ENCODE measurements at places on chromosomes 7 and 10.

GRCh38 chr10:29669149-29669548 is 34.4 kb upstream of the SVIL start:
- no peak for DNase-seq

GRCh38 chr10:46077141-46077554 is 31.1 kb upstream of the MSMB start:
- peak; percentile 49 for DNase-seq

DNA sequence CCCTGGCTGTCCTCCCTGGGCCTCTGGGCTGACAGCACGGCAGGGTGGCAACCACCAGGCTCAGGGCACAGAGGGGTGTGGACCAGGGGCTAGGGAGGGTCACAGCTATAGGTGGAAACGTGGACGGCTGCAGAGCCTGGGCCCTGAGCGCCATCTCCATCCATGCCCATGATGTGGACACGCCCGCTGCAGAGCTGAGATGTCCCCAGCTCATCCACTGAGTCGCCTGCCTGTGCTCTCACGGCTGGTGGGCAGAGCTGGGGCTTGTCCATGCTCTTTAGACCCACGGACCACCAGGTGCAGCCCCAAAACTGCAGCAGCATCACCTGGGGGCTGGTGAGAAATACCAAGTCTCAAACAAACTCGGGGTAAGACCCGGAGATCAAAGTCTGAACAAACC is 16.1 kb downstream of the TECPR1 start:
- DNase-seq, result no peak

DNA sequence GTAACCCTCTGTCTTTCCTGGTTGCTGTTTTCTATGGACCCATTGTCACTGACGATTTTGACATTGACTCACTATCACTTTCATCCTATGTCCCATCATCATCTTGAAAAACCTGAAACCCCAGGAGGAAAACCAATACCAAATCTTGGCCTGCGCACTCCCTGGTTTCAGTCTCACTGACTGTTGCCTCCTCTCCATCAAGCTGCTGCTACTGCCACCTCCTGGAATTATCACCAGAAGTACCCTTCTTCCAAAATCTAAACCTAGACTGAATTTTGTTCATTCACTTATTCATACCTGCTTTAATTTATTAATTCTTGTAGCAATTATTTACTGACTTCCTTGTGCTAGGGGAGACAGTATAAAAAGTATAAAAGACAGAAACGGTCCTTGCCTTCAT is 44.5 kb upstream of the ACBD5 start:
- DNase-seq, result peak; percentile 9

- DNase-seq, result no peak
Measured at GRCh38 chr10:86988520-86988919, 20.2 kb downstream of the ADIRF start.

DNA sequence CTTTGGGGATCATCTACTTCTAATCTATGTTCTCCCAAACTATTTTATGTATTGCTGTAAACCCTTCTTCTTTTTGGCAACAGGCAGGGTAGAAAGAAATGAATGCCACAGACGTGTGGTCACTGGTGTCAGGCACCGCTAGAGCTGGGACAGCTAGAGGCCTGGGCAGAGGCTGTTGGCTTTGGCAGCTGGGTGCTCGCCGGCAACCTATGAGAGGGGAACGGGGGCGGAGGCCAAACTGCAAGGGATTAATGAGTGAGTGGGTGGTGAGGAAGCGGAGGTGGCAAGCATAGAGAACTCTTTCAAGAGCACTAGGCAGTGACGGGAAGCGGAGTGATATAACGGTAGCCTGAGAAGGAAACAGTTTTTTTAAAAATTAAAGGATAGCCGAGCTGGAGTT is 78.5 kb downstream of the CREB5 start:
- no peak for DNase-seq

DNA sequence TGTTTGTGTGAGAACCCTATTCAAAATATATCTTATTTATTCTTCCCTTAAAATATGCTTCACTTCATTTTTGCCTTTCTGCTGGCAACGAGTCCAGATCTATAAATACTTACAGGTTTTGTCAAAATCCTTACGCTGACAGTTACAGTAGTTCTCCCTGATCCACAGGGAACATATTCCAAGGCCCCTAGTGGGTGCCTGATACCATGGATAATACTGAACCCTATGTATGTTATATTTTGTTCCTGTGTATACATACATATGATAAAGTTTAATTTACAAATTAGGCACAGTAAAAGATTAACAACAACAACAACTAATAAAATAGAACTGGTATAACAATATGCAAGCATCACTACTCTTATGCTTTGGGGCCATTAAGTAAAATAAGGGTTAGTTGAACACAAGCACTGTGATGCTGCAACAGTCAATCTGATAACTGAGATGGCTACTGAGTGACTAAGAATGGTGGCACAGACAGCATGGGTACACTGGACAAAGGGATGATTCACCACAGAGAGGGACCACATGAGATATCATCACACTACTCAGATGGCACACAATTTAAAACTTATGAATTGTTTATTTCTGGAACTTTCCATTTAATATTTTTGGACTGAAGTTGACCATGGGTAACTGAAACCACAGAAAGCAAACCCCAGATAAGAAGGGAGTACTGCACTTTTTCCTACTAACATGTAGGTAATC is 29.4 kb upstream of the PCGF5 start:
- peak; percentile 48 for DNase-seq

GRCh38 chr10:18759575-18759974 is 100.3 kb downstream of the ARL5B start:
- no peak for DNase-seq

DNA sequence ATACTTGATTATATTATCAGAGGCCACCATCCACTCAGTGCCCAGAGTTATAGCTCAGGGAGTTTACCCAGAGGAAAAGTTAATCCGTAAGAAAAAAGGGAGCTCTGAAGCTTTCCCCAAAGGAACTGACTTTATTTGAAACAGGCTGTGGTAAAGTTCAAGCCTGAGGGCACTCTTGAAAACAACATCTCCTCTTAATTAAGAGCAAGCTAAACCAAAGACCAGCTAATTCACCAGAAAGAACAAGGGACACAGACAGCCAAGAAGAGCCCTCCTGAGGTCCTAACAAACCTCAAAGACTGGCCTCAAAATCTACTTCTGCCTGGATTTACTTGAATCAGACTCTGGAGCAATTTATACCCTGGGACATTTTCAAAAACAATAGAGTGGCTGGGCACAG is 159.6 kb upstream of the CHST15 start:
- no peak for DNase-seq

DNA sequence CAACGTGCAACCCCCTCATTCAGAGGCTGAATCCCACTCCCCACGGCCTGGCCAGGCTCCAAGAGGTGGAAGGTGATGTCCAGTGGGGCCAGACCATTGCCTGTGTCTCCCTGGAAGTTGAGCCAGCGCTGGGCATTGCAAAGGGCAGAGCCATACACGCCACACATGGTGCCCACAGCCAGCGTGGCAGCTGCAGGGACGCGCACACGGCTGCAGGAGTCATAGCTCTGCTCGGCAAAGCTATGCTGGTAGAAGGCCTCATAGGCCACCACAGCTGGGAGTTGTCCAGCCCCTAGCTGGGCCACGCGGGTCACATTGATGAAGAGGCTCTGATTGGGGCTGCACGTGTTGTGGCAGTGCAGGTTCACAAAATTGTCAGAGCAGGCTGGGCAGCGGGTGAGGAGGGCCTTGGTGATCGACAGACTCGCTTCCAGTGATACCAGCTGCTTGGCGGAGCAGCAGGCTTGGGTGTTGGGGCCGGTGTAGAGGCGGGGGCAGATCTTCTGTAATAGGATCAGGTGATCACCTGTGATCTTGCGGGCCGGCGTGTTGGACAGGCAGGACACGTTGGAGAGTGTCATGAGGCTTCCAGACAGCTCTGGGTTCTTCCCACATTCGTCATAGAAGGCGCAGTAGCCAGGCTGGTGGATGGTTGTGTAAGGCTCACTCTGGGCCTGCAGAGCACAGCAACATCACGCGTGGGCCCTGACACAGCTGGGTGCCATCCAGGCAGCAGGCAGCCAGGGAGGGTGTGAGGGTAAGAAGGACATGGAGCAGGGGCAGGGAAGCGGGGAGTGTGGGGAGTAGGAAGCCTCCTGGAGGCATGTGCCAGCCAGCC is 1.2 kb downstream of the NPC1L1 start:
- DNase-seq, result no peak

GRCh38 chr7:100837099-100837836 is 9.9 kb upstream of the EPHB4 start:
- DNase-seq, result peak; percentile 90

DNA sequence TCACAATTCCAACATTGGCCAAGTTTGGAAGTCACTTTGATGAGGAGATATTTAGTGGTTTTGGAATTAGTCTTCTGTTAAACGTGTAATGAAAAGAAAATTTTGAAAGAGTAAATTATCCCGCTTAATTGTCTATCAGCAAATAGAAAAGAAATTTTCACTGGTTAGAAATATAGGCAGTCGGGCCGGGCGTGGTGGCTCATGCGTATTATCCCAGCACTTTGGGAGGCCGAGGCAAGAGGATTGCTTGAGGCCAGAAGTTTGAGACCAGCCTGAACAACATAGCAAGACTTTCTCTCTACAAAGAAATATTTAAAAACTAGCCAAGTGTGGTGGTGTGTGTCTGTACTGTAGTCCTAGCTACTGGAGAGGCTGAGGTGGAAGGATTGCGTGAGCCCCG is 13.4 kb downstream of the CNTNAP2 start:
- DNase-seq, result no peak

- no peak for DNase-seq
Measured at GRCh38 chr7:98722402-98722801, 105.3 kb downstream of the NPTX2 start.

- DNase-seq, result no peak
Measured at GRCh38 chr10:133131734-133132472, 28.1 kb upstream of the KNDC1 start.

DNA sequence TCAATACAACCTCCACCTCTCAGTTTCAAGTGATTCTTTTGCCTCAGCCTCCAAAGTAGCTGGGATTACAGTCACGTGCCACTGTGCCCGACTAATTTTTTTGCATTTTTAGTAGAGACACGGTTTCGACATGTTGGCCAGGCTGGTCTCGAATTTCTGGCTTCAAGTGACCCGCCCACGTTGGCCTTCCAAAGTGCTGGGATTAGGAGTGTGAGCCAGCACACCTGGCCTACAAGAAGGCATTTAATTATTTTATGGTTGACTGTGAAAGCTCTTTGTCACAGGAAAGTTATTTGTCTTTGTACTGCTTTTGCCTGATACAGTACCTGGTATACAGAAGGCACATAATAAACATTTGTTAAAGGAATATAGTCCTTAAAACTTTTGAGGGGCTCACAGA is 12.9 kb downstream of the MYOZ1 start:
- no peak for DNase-seq

- DNase-seq, result no peak
Measured at GRCh38 chr10:11715815-11716494, 26.2 kb upstream of the ECHDC3 start.

GRCh38 chr7:674454-675410 is 51.8 kb upstream of the DNAAF5 start:
- DNase-seq, result no peak

DNA sequence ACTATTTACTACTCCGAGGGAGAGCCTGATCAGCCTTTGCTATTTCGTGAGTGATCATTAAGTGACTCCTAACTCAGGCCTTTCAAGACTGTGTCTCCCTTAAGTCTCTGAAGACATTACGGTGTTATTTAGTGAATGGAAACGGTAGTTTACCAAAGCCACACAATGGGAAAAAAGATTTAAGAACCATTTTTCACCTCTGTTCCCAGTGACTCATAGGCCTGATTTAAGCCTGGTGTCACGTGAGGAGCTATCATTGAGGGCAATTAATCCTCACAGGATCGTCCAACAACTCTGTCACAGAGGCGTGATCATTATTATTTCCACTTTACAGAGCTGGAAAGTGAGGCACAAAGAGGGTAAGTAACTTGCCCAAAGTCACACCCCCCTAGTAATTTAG is 20.3 kb downstream of the C10orf90 start:
- no peak for DNase-seq

- no peak for DNase-seq
Measured at GRCh38 chr10:111986079-111986478, 197.5 kb downstream of the GPAM start.

GRCh38 chr10:34959321-34959720 is 130.8 kb downstream of the CUL2 start:
- DNase-seq, result no peak

DNA sequence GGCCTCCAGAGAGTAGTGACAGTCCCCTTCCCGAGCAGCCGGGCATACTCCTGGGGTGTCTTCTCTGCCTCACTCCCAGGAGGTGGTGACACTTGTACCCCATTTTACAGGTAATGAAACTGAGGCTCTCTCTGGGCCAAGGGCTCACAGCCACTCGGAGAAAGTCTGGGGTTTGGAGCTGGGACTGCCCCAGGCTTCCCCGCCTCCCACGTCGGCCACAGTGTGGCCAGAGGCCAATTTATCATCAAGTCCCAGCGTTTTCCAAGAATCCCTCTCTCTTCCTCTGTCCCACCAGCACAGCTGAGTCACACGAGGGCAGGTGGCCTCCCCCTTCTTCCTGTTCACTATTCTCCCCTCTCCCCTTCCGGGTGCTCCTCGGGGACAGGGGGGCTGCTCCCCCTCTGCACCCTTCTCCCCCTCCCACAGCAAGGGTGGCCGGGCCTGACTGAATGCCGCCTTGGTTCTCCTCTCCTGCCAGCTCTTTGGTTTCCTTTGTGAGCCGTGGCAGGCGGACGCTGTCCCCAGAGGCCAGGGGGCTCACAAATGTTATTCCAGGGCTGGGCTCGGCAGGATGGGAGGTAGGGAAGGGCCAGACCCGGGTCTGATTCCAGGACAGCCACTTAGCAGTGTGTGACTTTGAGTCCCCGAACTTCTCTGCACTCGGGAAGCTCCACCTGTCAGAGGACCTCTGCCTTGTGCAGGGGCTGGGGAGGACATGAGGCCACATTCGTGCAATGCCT is 17.7 kb downstream of the CLIP2 start:
- DNase-seq, result peak; percentile 75

- peak; percentile 73 for DNase-seq
Measured at GRCh38 chr10:14601872-14602725, 172.6 kb downstream of the FAM107B start.

DNA sequence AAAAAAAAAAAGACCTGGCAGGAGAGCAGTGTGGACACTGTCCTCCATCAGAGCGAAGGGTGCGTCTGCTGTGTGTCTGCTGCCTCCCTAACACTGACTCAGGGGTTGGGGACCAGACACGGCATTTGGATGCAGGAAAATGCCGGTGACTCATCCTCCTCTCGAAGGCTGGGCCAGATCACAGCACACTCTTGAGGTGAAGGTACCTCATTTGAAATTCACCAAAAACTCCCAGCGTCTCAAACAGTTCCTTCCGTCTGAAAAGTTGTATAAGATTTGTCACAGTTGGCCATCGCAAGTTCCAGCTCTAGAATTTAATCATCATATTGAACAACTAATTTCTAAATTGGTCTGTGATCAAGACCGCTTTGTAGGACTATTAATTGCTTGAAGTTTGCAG is 118.1 kb upstream of the LYZL2 start:
- DNase-seq, result peak; percentile 57
